ENCODE measurements at places on chromosomes 5 and 9. TPM values are rescaled to one million over a fixed set of nuclear protein-coding genes. Genes with fewer than 3 reads are reported as not detected.

FBP1 gene
- not detected for total RNA-seq

LIX1 gene
- not detected for total RNA-seq

LYRM7 gene
- 3.3 TPM for total RNA-seq

ADGRD2 gene
- total RNA-seq, result not detected

ITK gene
- under 0.01 TPM for total RNA-seq

MYMK gene
- total RNA-seq, result not detected

PCDHGB5 gene
- 23.3 TPM for total RNA-seq

MRNIP gene
- 15.4 TPM for total RNA-seq

AHRR gene
- 16.0 TPM for total RNA-seq
